Mucosa of gallbladder (tissue), 1 donor: ENCODE measurements at places on chromosomes 1 and 21. TPM values are rescaled to one million over a fixed set of nuclear protein-coding genes. Genes with fewer than 3 reads are reported as not detected.
A peak's percentile ranks its signal among the peaks of the same experiment; 100 is the strongest.

- peak; percentile 91 for DNase-seq
These were observed 170.8 kb downstream of the NFIA start for GRCh38 chr1:61253059-61253735.

DNA sequence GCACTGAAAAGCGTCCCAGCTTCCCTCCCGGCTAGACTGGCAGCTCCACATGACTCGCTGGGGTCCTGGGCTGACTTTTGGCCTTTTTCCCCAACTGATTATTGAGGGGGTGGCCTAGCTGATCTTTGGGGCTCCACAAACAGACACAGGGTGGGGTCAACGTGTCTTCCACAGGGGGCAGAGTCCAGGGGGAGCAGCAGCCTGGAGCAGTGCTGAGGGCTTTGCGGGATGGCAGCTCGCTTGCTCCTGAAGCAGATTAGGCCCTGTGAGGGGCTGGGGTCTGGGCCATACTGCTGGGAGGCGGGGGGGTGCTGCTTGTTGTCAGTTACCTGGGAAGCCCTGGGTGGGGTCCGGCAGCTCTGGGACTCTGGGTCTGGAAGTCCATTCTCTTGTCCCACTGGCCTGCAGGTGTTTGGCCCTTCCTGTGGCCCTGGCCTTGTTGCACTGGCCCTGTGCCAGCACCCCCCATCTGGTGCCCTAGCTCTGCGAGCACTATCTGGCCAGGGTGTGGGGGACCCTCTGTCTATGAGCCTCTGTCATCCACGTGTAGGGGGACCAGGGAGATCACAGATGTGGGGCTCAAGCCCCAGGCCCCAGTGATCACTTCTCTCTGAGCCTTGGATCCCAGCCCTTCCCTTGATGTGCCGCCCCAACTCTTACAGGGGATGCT, 12.3 kb upstream of the HES5 start:
- no peak for DNase-seq

GRCh38 chr1:93080179-93080823, 1.2 kb downstream of the MTF2 start:
- DNase-seq: no peak

DNA sequence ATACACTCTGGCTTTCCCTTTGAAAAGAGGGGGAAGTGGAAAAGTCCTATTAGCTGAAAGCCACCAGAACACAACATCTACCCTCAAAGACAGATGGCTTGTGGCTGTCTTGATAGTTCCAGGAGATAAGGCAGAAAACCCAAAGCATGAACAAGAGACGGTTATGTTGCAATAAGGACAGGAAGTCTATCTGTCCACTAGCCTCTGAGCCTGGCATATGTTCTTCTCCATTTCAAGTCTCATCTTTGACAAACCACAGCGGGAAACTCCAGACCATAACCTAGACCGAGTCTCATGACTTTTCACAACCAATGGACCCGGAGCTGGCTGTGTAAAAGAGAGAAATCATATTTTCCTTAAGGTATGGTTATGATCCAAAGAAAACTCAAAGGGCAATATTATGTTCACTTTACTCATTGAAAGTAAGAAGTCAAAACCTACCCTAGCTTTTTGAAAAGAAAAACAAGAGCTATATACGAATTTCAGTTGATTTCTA, 33.8 kb downstream of the DUSP10 start:
- peak; percentile 38 for DNase-seq

GRCh38 chr1:181126871-181127587, 38.5 kb downstream of the IER5 start:
- peak; percentile 52 for DNase-seq

DNA sequence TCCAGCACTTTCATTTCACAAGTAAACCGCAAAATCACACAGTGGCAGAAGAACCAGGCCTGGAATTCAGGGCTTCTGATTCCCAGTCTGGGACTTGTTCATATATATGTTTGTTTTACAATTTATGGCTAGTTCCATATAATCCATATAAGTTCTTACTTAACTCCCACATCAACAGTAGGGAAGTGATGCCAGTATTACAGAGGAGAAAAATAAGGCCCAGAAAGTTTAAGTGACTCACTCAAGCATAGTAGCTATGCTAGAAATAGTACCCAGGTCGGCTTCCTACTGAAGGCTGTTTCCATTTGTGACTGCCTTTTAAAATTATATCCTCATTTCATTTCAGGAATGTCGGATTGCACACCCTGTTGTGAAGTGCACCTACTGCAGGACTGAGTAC, 1.4 kb downstream of the FAM76A start:
- DNase-seq: no peak

- no peak for DNase-seq
These were observed 89.0 kb downstream of the MIS18A start for GRCh38 chr21:32189688-32190483.

DNA sequence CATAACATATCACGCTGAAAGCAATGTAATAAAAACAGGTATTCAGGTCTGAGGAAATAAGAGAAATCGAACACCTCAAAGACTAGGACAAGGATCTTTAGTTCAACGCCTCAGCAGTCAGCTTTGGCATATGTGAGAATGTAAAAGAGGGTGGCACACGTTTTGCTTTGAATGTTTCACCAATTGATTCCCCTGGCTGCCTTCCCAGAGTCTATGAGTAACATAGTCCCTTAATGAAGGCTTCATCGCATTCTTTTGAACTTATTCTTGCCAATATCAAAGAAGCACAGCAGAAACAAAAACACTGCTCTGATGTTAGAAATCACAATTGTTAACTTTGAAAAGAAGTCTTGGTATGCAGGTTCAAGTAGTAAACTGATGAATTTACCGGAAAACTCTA, 764.8 kb downstream of the ADGRL2 start:
- peak; percentile 54 for DNase-seq

DNA sequence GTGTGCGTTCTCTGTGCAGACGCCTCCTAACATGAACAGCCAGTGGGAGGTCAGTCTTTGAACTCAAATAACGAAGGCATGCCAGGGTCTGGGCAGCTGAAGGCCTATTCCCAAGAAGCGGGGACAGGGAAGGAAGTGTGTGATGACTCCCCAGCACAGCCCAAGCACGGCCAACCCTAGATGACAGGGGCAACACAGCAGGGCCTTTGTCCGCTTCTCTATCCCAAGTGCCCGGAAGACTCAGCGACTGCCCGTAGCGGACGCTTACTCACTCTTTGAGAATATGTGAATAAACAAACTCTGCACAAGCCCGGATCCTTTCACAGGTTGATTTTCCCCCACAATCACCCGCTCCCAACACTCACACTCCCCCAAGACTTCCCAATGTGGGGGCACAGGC, 11.2 kb downstream of the C1orf198 start:
- no peak for DNase-seq

Gene ZYG11A
- total RNA-seq: 0.09 TPM

Gene TPTE
- total RNA-seq: not detected
